ENCODE measurements at places on chromosomes 4 and X. TPM values are rescaled to one million over a fixed set of nuclear protein-coding genes. Genes with fewer than 3 reads are reported as not detected.
A peak's percentile ranks its signal among the peaks of the same experiment; 100 is the strongest.

GRCh38 chr4:128241425-128241913 lies 46.1 kb downstream of the PGRMC2 start:
- H3K4me1 ChIP-seq, result no peaks in the 10 kb centered on the region
- no peak for DNase-seq
- no peak overlapping the region for H3K4me3 ChIP-seq
- no peak overlapping the region for H3K27ac ChIP-seq
- no peaks in the 10 kb centered on the region for H3K27me3 ChIP-seq
- H3K36me3 ChIP-seq, result no peaks in the 10 kb centered on the region

DNA sequence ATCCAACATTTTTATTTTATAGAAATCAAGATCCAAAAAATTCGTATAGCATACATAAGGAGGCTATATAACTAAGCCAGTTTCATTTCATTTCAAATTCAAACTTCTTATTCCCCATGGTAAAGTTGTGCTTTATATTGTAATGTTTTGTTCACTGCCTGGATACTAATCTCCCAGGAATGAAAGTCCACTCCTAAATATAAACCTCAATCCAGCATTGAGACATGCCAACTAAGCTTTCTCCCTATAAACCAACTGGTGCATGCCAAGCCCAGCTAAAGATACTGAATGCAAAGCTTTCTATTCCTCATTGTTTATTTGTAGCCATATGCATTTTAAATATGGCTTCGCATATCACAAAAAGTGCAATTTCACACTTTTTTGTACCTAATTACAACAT lies 63.8 kb upstream of the INPP4B start:
- H3K36me3 ChIP-seq, result no peaks in the 10 kb centered on the region
- peaks cover 12% of the 10 kb centered on the region for H3K4me1 ChIP-seq
- H3K27me3 ChIP-seq, result no peaks in the 10 kb centered on the region
- DNase-seq, result no peak
- H3K27ac ChIP-seq, result no peak overlapping the region

GRCh38 chrX:42678133-42678532 lies 99.8 kb downstream of the PPP1R2C start:
- no peak overlapping the region for H3K27ac ChIP-seq
- H3K4me3 ChIP-seq, result no peak overlapping the region
- no peaks in the 10 kb centered on the region for H3K27me3 ChIP-seq
- H3K36me3 ChIP-seq, result no peaks in the 10 kb centered on the region

DNA sequence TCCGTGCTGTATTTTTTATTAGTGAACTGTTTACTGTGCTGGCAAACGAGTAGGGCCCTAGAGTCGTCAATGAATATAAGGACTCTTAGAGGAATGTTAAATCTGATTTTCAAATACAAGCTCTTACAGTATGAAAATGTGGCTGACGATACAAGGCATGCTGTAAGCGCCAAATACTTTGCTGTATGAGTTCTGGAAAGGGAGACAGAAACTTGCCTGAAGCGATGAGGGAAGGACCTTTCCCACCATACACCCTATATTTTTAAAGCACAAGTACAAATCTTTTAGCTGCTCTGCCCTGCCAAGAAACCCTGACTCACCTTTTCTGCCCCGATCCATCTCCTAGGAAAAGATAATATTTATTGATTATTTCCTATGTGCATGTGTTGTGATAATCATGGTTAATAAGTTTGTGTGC lies 15.7 kb upstream of the RUFY3 start:
- no peaks in the 10 kb centered on the region for H3K27me3 ChIP-seq
- DNase-seq, result no peak
- peaks cover 10% of the 10 kb centered on the region for H3K4me1 ChIP-seq
- peak overlapping the region; percentile 97 for H3K27ac ChIP-seq
- H3K4me3 ChIP-seq, result peak overlapping the region; percentile 92

GRCh38 chrX:2301901-2302300 lies 198.9 kb downstream of the DHRSX start:
- DNase-seq, result no peak
- H3K4me3 ChIP-seq, result no peak overlapping the region
- H3K4me1 ChIP-seq, result no peaks in the 10 kb centered on the region
- no peaks in the 10 kb centered on the region for H3K36me3 ChIP-seq
- H3K27me3 ChIP-seq, result no peaks in the 10 kb centered on the region

GRCh38 chr4:158850371-158850770 lies 81.5 kb downstream of the FNIP2 start:
- H3K4me3 ChIP-seq, result no peak overlapping the region
- peaks cover 23% of the 10 kb centered on the region for H3K36me3 ChIP-seq
- H3K4me1 ChIP-seq, result no peaks in the 10 kb centered on the region
- no peak for DNase-seq
- peak overlapping the region; percentile 25 for H3K27ac ChIP-seq

DNA sequence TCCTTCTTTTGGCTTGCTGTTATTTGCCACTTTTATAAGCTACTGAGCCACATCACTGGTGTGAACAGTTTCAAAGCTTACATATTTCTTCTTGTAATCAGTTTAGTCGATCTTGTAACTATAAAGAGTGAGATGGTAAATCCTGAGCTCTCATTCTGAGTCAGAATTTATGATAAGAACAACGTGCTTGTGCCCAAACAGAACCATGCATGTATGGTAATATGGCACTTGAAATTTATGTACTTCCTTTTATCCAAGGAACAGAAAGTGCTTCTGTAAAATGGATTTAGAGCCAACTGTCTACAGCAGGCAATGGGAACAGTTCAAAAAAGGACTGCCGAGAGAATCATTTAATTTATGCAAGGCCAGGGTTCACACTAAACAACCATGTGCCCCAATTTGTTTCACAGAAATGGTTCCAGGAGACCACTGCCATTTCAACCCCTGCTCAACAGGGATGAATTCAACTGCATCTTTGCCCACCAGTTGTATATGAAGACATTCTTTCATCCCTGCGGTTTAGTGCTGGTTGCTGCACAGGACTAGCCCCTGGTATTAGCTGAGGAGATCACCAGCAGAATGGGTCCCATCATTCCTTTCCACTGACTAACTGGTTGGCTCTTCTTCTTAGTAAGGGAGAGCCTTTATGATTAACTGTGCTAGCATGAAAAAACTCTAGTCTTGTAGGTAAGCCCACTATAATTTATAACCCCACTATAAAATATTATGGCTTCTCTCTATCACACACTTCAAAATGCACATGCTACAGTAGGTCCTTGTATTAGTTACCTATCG lies 162.9 kb upstream of the PGRMC2 start:
- no peaks in the 10 kb centered on the region for H3K4me1 ChIP-seq
- no peaks in the 10 kb centered on the region for H3K36me3 ChIP-seq
- no peak overlapping the region for H3K27ac ChIP-seq
- no peak for DNase-seq
- H3K4me3 ChIP-seq, result no peak overlapping the region

- DNase-seq, result no peak
- H3K36me3 ChIP-seq, result no peaks in the 10 kb centered on the region
- no peaks in the 10 kb centered on the region for H3K27me3 ChIP-seq
Observed at GRCh38 chrX:77447653-77448569, 722 bp downstream of the FGF16 start.

GRCh38 chr4:3009422-3009821 lies 46.1 kb downstream of the GRK4 start:
- no peak for DNase-seq
- H3K4me3 ChIP-seq, result no peak overlapping the region
- no peaks in the 10 kb centered on the region for H3K36me3 ChIP-seq
- H3K27me3 ChIP-seq, result no peaks in the 10 kb centered on the region

GRCh38 chr4:82215039-82215438 lies 158.8 kb downstream of the HNRNPD start:
- H3K27ac ChIP-seq, result no peak overlapping the region
- no peaks in the 10 kb centered on the region for H3K27me3 ChIP-seq
- no peak for DNase-seq
- no peaks in the 10 kb centered on the region for H3K36me3 ChIP-seq

The MAOB gene
- 24.6 TPM for total RNA-seq

The RNF175 gene
- not detected for total RNA-seq

The RASL11B gene
- total RNA-seq, result 5.4 TPM

The RAB33A gene
- total RNA-seq, result not detected

The DDIT4L gene
- total RNA-seq, result 1.6 TPM

The SPOCK3 gene
- not detected for total RNA-seq

The TCP11X2 gene
- not detected for total RNA-seq

The NUP62CL gene
- total RNA-seq, result not detected

The GPRASP1 gene
- 36.3 TPM for total RNA-seq

The HSFX4 gene
- not detected for total RNA-seq

The ETDA gene
- total RNA-seq, result not detected

The SULT1E1 gene
- 0.54 TPM for total RNA-seq
